ENCODE measurements at places on chromosomes 7 and 10.

- peak; percentile 9 for DNase-seq
Measured at GRCh38 chr7:142177869-142178268, 66.4 kb downstream of the MGAM2 start.

GRCh38 chr7:3201306-3201705, 99.7 kb upstream of the SDK1 start:
- peak; percentile 3 for DNase-seq

DNA sequence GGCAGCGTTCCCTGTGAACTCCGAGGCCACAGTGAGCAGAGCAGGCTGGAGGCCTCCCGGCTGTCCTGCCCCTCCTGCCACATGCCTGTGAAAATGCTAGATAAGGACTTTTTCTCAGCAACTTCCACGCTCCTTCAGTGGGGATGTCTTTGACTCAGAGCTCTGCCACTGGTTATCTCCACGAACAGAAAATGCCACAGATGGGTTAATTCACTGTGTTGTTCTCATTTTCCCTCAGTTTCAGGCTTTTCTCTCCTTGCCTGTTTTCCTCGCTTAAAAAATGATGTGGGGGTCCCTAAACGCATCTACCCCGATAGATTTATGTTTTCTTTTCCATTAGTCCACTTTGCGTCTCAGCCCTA, 51.3 kb downstream of the IKZF1 start:
- peak; percentile 57 for DNase-seq

DNA sequence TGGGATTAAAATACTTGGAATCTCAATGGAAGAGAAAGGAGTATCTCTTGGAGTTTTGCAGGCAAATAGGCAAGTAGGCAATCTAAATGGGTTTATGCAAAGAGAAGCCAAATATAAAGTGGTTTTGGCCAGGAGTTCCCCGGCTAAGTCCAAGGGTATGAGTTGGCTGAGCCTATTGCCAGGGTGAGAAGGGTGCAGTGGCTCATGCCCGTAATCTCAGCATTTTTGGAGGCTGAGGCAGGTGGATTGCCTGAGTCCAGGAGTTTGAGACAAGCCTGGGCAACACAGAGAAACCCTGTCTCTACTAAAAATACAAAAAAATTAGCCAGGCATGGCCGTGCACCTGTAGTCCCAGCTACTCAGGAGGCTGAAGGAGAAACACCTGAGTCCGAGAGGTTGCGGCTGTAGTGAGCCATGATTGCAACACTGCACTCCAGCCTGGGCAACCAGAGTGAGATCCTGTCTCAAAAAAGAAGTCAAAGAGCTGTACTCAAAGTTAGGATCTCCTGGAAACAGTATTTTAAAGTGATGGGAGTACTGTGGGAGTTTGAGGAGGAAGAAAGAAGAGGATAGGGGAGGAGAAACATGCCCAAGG, 130.4 kb upstream of the RAB18 start:
- DNase-seq: no peak

DNA sequence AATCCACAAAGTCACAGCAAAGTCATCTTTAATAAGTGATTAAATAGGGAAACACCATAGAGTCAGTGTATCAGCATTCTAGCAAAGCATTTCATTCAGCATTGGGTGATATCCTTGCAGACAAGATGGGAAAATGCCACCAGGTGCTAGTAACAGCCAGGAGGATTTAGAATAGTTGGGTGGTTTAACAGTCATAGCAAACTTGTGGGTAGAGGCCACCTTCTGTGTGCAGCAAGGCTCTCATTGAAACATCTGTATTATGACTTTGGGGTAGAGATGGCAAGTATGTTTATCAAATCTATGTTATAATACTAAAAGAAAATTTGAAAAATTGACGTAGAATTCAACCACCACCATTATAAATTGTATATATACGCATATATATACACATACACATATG, 26.4 kb upstream of the ADO start:
- no peak for DNase-seq

DNA sequence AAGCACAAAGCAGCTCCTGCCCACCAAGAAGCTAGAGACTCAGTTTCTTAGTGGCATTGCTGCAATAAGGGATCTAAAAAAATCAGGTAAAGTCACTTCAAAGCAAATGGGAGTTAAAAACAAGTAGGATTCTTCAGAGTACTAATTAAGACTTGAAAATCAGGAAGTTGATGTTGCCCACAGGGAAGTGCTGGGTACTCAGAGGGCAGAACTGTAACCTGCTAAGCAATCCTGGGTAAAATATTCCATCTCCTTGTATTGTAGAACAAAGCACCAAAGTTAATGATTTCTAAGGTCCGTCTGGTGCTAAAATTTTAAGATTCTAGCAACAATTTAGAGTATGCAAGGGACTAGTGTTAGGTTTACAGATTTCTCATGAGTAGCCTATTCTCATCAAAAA, 8.3 kb downstream of the PEX1 start:
- DNase-seq: peak; percentile 14

DNA sequence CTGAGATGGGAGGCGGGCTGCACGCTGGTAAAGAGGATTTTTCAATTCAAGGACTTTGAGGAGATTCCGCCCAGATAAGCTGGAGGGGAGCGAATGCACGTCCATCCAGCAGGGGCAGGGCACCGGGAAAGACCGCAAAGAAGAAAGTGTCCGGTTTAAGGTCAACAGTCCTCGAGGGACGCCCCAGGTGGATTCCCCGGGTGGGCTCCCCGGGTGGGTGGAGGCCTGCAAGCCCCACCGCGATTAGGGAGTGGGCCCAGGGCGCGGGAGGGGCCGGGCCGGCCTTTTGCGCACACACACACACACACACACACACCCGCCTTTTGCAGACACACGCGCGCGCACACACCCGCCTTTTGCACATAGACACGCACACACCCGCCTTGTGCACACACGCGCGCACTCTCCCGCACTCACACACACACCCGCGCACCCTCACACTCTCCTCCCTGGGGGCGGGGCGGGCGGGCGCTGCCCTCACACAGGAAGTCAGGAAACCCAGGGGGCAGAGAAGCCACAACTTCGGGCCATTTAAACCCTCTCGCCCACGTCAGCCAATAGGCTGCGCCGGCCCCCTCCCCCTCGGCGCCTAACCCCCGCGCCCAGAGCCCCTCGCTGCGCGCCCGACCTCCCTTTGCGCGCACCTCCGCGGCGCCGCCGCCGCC, 615 bp downstream of the ARHGAP12 start:
- DNase-seq: peak; percentile 43

- DNase-seq: no peak
Measured at GRCh38 chr7:47475880-47476227, 106.1 kb downstream of the TNS3 start.

GRCh38 chr7:41627645-41628298, 75.1 kb downstream of the INHBA start:
- no peak for DNase-seq

DNA sequence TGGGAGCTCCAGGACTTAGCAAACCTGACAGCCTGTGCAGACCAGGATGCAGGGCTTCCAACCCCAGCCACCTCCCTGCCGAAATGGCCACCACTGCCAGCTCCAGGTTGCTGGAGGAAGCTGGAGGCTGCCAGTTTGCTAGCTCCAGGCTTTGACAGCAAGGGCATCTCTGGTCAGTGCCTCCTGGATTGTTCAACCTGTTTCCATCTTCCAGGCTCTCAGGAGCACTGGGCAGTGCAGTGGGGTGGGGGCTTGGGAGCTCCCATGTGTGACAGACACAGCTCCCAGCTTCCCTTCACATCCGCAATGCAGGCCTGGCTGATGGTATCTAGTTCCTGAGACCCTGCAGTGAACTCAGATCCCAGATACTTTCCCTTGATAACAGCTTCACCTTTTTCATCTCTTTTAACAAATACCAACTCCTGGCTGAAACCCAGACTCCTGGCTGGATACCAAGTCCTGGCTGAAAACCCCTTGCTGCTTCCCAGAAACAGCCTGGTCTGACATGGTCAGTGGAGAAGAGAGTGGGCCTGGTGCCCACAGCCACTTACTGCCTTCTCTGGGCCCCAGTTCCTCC, 20.8 kb upstream of the RET start:
- DNase-seq: no peak

GRCh38 chr10:131062621-131063260, 248.8 kb downstream of the TCERG1L start:
- DNase-seq: no peak

DNA sequence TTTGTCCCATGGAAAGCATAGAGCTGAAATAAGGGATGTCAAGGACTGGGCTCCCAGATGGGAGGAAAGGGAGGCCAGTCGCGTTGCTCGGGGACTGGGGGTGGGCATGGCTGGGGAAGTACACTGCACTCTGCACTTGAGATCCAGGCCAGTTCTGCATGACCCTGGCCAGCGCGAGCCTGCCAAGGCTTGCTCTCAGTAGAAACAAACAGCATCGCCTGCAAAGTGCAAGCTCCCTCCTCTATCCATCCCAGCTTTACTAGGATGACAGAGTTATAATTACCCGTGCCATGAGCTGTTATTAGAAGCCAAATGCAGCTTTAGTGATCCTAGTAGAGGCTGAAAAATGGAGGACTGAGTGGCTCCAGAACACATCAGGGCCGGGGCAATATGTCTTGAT, 43.9 kb upstream of the PDCD4 start:
- DNase-seq: no peak

DNA sequence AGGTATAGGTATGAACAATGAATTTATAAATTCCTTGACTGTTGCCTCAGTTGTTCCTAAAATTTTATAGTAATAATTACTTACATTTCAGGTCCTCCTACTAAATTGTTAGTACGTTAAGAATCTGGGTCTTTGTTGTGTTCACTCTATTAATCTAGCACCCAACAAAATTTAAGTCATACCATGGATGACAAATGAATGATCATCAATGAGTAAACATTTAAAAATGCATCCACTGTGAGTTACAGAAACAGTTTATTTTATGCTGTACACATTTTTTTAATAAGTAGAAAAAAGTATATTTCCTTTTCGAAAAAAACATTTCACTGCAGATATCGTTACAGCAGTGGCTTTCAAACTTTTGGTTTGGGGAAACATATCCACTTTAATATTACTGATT, 265.2 kb downstream of the PCLO start:
- DNase-seq: no peak

DNA sequence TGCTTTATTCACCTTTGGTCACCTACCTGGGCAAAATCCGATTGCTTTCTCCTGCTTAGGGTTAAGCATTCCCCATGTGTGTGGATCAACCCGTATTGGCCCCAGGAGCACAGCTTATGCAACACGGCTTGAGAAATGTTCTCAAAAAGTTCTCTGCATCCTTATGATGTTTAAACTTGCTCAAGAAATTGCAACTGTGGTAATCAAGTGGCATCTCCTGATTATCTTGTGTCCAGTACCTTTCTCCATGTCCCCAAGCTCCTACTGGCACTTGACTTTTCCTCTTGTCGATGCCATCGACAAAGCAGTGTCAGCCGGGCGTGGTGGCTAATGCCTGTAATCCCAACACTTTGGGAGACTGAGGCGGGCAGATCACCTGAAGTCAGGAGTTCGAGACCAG, 4.7 kb upstream of the PKD2L1 start:
- no peak for DNase-seq

DNA sequence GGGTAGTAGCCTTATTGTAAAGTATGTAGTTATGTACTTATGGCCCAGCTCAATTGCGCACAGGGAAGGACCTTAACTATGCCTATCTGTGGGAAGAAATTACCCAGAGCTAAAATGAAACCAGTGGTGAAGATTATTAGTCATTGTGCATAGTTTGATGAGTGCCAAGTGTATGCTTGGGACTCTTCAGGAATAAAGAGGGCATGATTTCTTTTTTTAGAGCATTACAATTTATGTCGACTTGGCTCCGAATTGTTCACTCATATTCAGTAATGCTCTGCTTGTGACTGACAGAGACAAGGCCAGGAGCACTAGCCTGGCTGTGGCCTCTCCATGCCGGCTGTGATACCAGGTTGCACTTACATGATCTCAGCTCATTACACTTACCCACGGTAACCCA, 269.5 kb downstream of the TRIL start:
- DNase-seq: no peak

DNA sequence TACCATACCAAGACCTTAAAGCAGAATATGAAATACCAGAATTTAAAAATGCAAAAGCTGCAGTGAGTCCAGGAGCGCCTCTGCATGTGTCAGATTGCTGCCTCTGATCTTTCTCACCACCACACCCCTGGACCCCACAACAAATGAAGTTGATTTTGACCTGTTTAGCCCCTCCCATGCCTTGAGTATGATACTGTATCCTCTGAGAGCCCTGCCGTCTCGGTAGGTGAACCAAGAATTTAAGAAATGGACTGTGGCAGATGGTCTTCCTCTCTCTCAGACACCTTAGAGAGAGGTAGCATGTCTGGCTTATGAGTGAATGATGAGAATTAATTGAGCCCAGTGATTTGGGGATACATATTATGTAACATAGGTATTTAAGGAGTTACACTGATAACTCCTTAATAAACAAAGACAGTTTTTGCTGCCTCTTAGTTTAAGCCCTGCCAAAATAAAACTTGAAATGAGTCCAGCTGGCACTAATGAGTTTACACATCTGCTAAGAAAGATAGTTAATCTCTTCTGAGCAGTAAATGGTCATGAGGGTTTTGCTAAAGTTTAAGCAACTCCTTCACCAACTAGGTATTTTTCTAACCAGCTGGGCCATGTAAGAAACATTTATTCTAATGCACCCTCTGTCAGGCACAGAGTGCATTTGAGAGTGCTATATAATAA, 4.5 kb upstream of the TFPI2 start:
- no peak for DNase-seq

- peak; percentile 67 for DNase-seq
Measured at GRCh38 chr10:5292196-5292735, 72.5 kb upstream of the UCN3 start.

DNA sequence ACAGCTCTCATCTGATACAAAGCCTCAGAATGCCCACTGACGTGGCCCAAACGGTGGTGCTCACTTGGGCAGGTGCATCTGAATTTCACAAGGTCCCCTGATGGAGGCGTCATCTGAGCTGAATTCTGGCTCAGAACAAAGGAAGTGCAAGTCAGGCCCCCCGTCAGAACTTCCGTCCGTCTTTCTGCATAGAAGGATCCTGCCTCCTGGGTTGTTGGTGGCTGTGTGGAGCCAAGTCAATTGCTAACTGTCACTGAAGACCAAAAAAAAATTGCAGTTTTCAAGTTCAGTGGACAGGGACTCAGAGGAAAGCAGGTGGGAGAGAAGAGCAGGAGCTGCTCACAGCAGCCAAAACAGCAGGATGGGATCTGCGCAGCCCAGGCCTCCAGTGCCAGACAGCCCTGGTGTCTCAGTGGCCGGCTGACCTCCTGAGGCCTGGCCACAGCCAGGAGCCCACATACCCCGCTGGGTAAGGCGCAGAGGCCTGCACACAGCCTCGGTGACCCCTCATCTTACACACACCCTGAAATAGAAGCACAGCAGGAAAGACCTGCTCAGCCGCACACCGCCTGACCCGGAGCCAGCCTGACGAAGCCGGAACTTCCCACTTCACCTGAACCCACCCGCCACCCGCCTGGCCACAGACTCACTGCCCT, 49.4 kb downstream of the PYROXD2 start:
- DNase-seq: no peak

- DNase-seq: no peak
Measured at GRCh38 chr10:11755512-11756263, 13.5 kb downstream of the ECHDC3 start.

DNA sequence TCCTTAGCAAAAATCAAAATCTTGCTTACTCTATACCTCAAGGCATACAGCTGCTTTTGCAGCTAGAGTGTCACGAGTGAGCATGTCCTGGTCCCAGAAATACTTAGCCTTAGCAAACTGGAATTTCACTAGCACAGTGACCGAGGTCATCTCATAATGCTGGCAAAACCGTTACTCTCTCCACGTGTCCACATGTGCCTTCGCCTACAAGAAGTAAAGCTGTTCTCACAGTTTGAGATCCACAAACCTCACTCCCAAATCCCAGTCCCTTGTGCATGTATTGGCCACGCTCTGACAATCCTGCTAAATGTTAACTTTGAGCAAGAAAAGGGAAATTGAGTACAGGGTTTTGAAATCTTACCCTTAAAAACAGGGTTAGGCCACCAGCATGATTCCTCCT, 111.0 kb upstream of the PLXDC2 start:
- no peak for DNase-seq

Data from MV-4-11 (cell line).